Memory B cell (primary cell): ENCODE measurements at places on chromosomes 3 and 15.

DNA sequence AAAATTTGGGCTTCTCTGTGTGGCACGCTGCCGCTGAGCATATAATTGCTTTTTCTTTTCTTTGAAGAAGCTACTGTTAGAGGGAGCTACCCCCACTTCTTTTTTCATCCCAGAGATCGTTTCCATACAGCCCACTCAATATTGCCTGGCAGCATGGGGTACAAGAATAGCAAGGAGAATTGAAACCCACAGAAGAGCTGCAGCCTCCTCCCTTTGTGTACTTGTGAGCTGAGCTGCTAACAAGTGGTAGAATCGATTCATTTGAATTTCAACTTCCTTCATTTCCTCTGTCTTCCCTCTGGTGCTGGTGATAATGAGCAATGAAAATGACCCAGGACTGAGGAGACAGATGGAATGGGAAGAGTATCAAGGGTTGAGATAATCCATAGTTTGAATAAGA lies 64.9 kb downstream of the LRRC3B start:
- no peak for DNase-seq

DNA sequence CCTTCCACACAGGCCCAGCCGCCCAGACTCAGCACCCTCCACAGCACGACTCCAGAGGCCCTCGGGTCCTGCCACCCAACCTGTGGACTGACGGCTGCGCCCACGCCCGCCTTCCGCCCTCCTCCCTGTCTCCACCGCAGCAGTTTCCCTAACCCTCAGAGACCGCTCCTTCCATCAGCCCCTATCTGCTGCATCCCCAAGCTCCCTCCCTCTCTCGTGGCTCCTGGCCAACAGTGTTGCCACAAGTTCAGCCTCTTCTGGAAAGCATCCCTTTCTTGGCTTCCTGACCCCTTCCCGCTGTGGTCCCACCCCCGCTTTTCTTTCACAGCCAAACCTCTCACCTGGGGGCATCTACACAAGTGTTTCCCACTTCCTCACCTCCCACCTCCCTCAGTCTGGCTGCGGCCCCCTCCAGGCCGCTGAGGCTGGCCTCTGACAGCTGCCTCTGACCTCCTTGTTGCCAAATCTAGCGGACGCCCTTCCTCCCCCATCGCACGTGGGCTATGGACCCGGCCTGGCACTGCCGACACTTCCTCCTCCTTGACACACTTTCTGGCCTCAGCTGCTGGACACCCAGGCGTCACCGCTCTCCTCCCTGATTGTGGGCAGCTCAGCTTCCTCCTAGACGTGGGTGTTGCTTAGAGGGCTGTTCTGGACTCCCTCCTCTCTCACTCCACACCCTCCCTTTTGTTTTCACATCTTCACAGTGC lies 168.8 kb upstream of the TLE3 start:
- no peak for DNase-seq

DNA sequence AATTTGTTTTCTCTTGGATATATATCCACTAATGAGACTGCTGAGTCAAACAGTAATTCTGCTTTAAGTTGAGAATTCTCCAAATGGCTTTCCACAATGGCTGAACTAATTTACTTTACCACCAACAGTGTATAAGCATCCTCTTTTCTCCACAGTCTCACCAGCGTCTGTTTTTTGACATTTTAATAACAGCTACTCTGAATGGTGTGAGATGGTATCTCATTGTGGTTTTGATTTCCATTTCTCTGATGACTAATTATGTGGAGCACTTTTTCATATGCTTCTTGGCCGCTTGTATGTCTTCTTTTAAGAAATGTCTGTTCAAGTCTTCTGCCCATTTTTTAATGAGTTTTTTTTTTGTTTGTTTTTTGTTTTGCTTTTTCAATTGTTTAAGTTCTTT lies 206.2 kb downstream of the CTNNB1 start:
- DNase-seq: no peak

DNA sequence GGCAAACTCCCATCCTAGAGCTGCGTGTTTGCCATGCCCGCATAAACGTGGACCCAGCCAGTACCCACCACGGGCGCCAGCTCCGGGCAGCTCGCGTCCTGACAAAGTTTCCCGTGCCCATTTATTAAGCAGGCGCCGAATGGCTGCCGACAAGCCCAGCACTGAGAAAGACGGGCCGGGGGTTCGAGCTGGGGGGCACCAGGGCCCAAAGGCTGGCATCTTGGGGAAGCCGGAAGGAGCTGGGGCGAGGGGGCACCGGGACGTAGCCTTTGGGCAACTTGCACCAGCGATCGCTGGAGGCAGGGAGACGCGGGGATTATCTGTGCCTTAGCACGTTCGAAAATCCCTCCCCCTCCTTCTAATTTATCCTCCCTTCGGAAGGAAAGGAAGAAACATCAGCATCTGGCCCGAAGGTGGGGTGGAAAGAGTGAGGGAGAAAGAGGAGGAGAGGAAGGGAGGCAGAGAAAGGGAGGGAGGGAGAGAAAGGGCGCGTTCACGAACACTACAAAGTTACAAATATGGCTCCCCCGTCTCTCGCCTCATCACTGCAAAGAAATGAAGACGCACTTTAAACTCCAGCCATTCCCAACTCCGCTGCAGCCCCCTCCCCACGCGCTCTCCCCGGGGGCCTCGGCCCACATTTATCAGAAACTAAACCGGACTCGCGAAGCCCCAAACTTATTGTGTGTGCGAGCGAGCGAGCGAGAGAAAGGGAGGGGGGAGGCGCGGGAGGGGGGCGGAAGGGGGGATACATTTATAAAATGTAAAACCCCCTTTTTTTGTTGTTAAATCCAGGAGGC lies 1.0 kb downstream of the ANP32A start:
- DNase-seq: peak; percentile 52

- no peak for DNase-seq
Observed at GRCh38 chr3:8200996-8201395, 300.6 kb upstream of the LMCD1 start.

DNA sequence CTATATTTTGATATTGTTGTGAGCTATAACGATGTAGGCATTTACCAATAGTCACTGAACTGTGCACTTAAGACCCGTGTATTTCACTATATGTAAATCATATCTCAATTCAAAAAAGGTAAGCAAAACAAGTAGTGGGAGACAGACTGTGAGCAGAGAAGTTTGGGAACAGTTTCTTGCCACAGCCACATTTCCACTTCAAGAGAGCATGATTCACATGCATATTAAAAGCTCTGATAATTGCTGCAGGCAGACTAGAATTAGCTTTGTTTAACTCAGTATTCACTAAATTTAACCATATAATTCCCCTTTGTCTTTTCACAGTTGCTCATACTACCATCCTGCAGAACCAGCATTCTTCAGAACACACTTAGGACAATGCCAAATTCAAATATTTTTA lies 168.4 kb upstream of the ZNF385D start:
- no peak for DNase-seq

DNA sequence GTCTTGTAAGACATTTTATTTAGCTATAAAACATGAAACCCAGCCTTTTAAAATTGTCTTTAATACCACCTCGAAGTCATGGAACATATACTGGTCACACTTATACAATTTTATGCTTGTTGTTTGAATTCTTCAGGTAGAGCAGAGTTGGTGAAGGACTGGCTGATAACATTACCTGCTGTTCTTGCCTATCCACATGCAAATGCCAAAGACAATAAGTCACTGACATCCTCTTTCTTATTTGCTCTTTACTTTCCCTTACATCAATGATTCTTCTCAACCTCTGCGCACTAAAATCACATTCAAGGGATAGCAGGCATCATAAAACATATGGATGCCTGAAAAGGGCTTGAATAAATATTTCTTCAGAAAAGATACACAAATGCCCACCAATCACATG lies 392.5 kb upstream of the ATP11B start:
- DNase-seq: no peak

DNA sequence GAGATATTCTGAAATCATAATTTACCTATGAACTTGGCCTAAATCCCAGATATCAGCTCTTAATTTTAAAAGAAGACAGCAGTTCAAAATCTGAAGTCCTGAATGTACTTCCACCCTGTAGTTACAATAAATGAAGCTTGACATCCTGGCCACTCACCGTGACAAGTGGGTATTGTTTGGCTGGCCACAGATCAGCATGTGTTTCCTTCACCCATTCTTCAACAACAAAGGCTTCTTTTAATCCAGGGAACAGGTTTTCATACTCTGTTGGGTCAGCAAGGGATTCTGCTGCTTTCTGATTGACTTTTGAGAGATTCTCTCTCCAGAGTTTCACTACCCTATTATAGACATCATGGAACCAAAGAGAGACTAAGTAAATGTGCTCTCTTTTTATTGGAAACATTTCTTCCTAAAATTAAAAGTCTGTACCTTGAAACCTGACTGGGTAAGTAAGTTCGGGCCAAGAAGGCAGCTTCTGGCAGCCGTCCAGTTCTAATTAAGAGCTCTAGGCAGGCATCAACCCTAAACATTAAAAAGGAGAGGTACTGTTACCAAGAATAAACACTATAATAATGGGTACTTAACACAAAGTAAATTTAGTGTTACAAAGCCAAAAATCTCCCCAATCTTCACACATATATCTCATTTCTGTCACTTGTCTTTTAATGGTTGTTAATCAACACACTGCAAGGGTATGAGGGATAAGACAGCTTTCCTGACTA lies 15.2 kb downstream of the MRPS22 start:
- DNase-seq: no peak

- no peak for DNase-seq
Observed at GRCh38 chr3:175956964-175957363, 1097.8 kb downstream of the NAALADL2 start.

DNA sequence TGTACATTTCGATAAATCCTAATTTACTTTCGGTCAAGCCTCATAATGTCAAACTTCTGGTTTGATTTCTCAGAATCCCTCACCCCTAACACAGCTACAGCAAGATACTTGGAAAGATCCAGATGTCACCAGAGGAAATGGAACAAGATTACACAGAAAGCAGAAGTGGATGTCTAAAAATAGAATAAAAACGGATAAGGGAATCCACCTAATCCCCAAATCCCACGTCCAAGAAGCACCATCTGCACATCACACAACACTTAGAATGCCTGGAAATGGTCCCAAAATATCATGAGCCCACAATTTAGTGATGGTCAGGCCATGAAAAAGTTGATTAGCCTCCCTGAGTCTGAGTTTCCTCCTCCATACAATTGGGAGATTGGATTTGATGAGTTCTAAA lies 61.7 kb downstream of the AGTR1 start:
- no peak for DNase-seq

- DNase-seq: no peak
Observed at GRCh38 chr3:162390891-162391290, 894.3 kb downstream of the OTOL1 start.

DNA sequence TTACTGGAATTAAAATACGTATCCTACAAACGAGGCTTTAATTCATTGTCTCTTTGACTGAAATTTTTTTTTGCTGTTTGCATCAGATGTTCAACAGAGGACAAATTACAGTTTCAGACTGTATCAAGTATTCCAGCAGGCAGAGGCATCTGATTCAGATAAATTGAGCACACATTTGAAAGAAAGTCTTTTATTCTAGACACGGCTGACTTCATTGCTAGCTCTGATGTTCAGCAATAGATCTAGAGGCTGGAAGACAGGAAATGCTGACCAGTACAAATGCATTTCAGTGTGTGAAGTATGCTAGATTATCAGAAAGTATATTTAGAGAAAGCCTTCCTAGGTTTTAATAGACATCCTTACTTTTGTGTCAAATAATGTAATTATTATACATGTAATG lies 472.2 kb downstream of the NLGN1 start:
- DNase-seq: no peak

- no peak for DNase-seq
Observed at GRCh38 chr3:77052051-77052501, 12.2 kb downstream of the ROBO2 start.

GRCh38 chr15:100627789-100628395 lies 25.5 kb downstream of the ASB7 start:
- peak; percentile 64 for DNase-seq

DNA sequence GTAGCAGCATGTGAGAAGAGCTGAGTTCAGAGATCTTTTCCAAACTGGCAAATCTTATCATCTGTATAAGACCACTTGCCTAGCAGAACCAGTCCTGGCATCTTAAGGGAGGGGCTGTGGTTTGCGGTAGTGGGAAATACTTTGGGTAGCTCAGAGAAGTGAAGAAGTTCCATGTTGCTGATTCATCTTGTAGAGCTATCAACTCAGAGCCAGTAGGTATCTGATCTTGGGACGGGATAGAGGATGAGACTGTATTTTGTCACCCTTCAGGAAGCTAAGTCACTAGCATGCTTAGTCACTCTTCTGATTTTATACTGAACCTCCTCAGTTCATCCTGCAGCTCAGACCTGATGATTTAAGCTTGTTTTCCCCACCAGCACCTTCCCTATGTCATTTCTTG lies 211.4 kb downstream of the NR1D2 start:
- no peak for DNase-seq

DNA sequence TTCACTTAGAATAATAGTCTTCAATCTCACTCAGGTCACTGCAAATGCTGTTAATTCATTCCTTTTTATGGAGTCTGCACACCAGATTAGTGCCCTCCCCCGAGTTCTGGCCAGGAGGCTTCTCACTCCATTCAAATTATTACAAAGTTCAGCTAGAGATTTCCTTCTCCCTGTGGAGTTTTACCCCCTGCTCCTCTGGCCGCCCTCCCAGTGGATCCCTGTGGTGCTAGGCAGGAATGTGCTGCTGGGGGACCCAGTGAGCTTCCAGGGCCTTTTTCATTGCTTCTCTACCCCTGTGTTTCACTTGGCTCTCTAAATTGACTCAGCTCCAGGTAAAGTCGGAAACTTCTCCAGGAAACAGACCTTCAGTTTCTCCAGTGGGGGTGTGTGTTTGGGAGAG lies 42.7 kb upstream of the CD200R1L start:
- DNase-seq: no peak

DNA sequence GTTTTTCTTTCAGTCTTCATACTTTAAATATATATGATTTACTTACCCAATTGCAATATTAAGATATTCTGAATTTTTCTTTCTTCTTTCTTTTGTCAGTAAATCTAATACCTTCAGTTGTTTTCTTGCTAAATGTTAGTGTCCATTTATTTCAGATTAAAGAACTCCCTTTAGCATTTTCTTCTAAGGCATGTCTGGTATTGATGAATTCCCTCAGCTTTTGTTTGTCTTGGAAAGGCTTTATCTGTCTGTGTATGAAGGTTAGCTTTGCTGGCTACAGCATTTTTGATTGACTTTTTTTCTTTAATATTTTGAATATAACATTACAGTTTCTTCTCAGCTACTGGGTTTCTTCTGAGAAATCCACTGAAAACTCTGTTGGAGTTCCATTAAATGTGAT lies 64.0 kb upstream of the PLSCR4 start:
- no peak for DNase-seq

DNA sequence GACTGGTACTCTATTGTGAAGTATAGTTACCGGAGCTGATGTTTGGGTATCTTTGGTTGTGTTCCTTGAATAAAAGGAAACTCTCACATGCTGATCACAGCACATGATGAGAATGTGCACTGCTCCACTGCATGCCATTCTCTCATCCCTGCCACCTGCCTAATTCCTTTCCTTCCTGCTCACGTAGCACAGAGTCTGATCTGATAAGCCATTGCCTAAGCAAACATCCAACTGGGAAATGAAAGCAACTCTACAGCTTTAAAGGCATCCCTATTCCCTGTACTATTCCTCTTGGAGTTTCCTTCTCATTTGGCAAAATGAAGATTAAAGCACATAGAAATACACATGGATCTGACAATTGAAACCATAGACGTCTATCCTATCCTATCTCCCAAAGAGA lies 359.8 kb downstream of the C3orf38 start:
- DNase-seq: no peak
